ENCODE measurements at places on chromosomes 16 and 17.
A peak's percentile ranks its signal among the peaks of the same experiment; 100 is the strongest.

DNA sequence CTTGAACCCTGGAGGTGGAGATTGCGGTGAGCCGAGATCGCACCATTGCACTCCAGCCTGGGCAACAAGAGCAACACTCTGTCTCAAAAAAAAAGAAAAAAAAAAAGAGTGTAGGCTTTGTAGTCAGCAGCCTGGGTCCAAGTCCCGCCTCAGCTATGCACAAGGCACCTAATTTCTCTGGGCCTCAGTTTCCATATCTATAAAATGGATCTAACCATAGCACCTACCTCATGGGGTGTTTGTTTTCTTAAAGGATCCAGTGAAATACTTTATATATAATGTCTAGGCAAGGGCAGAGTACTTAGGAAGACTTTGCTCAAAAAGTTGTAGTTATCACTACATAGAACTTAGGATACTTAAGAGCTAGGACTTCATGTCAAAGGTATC lies 45.4 kb upstream of the NFAT5 start:
- DNase-seq = no peak

DNA sequence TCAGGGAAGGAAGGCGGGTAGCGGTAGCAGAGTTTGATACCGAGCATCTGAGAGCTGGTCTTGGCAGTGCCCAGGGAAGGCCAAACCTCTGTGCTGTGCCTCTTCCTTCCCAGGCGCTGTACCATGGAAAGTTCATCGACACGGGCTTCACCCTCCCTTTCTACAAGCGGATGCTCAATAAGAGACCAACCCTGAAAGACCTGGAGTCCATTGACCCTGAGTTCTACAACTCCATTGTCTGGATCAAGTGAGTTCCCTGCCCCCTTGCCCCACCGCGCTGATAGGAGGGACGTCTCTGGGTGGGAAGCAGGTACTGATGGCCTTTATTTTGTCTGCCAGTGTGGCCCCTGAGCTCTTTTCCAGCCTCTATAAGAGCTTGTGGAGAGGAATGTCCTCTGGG lies 15.4 kb upstream of the CLEC18A start:
- DNase-seq = no peak

GRCh38 chr17:38328620-38329019 lies 15.1 kb downstream of the GPR179 start:
- no peak for DNase-seq

- no peak for DNase-seq
Measured at GRCh38 chr17:77364381-77364911, 223.7 kb downstream of the SEC14L1 start.

DNA sequence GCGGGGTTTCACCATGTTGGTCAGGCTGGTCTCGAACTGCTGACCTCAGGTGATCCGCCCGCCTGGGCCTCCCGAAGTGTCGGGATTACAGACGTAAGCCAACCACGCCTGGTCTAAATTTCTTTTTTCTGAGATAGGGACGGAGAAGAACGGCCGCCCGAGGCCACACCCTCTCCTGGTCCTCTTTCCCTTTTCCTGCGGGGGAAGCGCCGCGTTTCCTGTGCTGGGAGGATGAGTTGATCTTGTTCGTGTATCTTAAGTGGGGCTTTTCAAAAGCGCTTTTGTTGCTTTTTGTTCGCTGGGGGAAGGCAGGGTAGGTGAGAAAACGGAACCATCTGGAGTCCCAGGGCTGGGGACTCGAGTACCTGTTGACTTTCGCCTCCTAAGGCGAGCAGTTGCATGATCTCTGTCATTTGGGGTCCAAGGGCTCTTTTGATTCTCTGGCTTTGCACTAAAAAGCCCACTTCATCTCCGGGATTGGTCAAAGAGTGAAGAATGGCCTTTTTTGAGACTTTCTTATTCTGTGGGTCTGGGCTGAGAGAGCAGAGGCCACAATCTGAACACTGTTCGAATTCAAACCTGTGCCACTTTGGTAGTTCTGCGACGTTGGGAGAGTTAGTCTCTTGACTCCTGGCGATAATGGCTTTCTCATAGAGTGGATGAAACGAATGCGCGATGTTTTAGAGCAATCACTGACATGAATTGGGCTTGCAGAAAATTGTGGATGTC lies 1.3 kb downstream of the FUS start:
- peak; percentile 36 for DNase-seq

DNA sequence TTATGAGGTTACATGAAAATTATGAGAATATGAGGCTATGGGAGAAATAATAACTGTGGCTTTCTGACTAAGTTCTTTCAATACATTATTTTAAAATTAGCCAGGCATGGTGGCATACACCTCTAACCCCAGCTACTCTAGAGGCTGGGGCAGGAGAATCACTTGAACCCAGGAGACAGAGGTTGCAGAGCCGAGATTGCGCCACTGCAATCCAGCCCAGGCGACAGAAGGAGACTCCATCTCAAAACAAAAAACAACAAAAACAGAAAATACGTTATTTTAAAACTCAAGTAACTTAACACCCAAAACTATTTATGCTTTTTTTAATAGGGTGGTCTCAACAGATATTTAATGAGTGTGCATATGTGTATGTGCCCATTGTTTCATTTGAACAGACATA lies 2.4 kb upstream of the RFFL start:
- DNase-seq = no peak

DNA sequence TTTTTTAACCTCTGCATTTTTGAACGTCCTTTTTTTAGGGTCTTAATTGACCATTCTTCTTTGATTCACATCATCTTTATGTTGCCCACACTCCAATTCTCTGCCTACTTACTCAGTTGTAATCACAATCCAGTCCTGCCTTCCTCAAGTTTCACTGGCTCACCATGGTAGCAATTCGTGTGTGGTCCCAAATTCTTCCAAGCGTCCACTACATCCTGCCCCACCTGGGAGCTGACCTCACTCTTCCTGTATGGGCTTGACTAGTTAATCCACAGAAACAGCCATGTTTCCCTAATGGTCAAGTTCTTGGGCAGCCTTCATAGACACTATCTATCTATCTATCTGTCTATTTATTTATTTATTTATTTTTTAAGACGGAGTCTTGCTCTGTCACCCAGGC lies 7.1 kb downstream of the TLCD2 start:
- no peak for DNase-seq

- DNase-seq = no peak
Measured at GRCh38 chr16:30766933-30767284, 4.8 kb downstream of the RNF40 start.

DNA sequence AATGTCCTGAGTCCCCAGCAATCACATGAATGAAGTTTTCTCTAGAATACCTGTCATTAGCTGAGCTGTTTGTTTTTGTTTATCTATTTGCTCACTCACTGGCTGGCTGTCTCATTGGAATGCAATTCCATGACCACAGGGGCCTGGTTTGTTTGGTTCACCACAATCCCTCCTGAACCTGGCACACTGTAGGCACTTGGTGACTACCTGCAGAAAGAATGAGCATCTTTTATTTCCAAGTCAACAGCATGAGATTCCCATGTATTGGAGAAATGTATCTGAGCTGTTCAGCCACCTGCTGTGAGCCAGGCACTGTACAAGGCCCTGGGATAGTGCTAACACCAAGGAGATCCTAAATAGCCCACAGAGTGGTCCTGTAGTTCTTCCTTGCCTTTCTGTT lies 345.1 kb downstream of the XYLT1 start:
- DNase-seq = no peak

GRCh38 chr17:63918305-63918704 lies 334 bp downstream of the GH1 start:
- DNase-seq = no peak

DNA sequence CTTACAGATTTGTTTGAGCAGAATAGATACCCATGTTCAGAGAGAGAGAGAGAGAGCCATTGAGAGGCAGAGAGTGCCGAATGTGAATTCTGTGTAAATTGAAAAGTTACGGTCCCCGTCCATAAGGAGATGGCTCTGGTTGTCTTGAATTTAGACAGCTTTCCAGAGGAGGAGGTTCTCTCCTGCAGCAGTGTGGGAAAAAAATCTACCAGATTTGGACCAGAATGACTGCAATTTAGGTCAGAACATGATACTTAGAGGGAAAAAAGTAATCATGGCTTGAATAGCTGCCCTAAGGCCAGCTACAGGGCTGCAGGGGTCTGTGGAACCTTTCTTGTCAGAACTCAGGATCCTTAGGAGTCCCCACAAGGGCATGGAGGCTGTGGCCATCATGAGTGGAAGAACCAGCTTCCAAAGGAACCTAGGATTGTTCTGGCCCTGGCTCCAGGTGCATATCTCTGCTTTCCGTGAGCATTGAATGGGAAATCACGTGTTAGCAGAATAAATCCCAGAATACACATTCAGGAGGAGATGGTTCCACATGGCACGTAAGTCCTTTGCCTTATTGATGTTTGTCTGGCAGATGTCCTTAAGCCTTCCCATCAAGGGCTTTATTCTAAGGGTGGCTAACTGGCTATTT lies 13.0 kb downstream of the PITPNC1 start:
- no peak for DNase-seq

DNA sequence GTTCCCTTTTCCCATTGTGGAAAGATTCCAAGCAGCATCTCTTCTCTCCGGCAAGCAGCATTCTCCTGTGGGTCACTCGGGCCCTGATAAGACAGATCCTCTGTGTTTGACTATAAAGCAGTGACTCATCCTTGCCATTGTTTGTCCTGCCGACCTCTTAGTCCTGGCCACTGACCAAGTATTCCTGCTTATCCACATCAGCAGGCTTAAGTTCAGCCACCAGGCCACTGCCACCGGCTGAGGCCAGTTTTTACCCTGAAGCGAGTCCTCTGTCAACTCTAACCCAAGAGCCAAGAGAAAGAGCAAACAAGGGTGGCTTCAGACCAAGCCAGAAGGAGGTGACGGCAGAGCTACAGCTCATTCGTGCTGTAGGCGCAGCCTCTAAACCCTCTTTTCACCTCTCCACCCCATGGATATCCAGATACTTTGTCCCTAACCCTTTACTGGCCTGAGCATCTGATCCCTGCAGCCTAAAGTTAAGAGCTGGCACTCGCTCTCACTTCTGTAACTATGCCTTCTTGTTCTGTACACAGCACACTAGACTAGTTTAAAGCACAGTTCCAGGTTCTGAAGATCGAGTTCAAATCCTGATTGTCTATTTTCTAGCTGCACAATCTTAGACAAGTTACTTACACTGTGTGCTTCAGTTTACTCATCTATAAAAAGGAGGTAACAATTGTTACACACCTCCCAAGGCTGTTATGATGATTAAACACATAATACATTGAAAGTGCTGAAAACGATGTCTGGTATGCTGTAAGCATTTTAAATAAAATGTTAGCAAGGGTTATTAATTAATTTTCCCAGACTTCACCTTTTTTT lies 31.0 kb downstream of the SOX9 start:
- no peak for DNase-seq
